GM13976 (cell line): ENCODE measurements at places on chromosomes 4 and X.

- DNase-seq: peak; percentile 89
These were observed at the start of gene MSX1 for GRCh38 chr4:4859325-4859798. MSX1 (plus strand) TSS chr4:4859665; CDS start chr4:4859900, 235 bp downstream.

GRCh38 chrX:19964017-19964710 is 26.7 kb downstream of the BCLAF3 start:
- DNase-seq: peak; percentile 28

- no peak for DNase-seq
These were observed 100.8 kb downstream of the REPS2 start for GRCh38 chrX:17047224-17047623.

GRCh38 chr4:102420563-102421398 is 75.5 kb upstream of the SLC39A8 start:
- no peak for DNase-seq

DNA sequence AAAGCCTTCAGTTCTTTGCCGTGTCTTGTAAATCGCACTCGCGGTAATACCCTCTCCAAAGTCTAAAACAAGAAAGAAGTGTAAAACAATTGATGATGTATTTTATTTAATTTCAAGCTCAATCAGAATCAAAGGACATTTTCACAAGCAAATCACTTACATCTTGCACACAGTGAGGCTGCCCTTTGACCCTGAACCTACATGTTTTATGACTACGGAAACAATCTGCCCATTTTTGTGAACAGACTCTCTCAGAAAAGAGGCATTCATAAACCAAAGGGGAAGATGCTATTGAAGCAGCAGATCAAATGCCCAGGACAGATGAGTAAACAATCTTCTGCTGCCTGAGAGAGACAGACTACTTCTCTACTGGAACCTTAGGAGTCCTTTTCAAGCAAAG is 76.0 kb upstream of the DDX60 start:
- DNase-seq: no peak

GRCh38 chr4:158996669-158997074 is 106.2 kb upstream of the RAPGEF2 start:
- no peak for DNase-seq

DNA sequence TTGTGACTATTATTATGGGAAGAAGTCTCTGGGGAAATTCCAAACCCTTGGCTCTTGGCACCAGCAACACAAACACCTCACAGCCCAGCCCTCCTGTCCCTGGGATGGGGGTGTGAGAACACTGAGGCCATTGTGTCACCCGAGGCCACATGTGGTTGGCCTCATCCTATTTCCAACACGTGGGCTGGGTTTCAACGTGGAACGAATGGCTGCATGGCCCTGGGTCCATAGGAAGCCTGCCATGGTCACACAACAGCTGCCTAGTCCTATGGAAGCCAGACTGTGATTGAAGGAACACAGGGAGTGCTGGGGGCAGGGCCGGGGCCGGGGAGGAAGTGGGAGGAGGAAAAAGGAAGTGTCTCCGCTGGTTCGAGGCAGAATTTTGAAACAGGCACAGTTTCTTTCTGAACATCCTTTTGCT is 10.0 kb downstream of the CLCN4 start:
- DNase-seq: no peak

GRCh38 chrX:20968996-20969395 is 405.2 kb upstream of the CNKSR2 start:
- no peak for DNase-seq

DNA sequence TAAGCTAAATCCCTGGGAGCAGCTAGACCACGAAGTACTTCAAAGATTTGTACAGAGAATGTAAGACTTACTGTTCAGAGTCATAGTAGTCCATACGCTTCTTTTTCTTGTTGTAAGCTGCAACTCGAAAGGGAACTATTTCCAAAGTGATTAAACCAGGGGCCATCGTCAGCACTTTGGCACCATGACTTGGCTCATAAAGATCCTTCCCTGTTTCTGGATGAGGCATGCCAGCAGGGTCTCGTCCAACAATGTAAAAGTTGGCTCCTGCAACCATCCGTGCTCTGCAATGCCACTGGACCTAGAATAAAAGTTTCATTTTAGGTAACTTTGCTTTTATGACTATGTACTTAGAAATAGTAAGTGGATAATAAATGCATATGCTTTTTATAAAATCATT is 88.5 kb downstream of the PAPSS1 start:
- DNase-seq: no peak

DNA sequence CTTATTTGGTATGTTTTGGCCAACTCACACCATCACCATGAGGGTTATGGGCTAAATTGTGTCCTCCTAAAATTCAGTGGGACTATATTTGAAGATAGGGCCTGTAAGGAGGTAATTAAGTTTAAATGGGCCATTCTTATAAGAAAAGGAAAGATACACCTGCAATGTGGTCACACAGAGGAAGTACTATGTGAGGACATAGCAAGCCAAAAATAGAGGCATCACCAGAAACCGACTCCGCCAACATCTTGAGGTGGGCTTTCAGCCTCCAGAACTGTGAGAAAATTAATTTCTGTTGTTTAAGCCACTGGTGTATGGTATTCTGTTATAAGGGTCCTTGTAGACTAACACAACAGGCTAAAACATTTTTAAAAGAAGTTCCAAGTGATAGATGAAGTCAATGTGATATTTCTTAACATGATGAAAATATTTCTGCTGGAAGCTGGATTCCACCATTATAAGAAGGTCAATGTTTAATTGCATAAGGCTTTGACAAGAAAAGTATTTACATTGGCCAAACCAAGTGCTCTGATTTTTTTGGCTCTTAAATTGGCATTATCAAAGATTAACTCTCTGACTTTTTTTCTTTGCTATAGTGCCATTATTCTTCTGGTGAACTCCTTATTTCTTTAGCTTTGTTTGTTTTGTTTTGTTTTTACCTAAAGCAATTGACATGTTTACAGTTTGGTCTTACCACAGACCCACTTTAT is 540.9 kb downstream of the PPARGC1A start:
- DNase-seq: no peak

DNA sequence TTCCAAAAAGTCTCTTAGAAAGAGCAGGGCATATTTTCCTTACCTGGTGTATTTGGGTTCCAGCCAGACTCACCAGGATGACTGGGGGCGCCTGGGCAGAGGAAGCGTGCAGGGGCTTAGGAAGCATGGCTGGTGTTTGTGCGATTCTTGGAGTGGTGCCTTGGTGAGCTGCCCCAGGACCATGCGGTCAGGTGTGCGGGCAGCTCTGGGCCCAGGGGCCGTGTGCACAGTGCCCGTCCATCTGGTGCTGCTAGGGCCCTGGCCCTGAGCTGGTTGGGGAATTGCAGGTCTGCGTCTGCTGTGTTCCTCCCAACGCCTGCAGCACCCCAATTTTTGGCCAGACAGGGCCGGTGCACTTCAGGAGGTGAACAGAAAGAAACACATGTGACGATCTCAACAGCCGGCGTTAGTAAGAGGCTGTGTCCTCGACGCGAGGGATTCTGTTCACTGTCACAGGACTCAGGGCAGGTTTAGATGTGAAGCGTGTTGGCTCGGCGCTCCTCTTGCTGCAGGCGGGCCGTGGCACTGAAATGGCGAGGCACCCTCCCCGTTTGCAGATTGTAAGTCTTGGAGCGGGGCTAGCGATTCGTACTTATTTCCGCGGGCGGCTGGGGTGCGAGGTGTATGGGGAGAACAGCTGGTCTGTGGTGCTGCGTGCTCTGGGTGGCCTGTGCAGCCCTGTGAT is 15.2 kb downstream of the RGS12 start:
- no peak for DNase-seq

DNA sequence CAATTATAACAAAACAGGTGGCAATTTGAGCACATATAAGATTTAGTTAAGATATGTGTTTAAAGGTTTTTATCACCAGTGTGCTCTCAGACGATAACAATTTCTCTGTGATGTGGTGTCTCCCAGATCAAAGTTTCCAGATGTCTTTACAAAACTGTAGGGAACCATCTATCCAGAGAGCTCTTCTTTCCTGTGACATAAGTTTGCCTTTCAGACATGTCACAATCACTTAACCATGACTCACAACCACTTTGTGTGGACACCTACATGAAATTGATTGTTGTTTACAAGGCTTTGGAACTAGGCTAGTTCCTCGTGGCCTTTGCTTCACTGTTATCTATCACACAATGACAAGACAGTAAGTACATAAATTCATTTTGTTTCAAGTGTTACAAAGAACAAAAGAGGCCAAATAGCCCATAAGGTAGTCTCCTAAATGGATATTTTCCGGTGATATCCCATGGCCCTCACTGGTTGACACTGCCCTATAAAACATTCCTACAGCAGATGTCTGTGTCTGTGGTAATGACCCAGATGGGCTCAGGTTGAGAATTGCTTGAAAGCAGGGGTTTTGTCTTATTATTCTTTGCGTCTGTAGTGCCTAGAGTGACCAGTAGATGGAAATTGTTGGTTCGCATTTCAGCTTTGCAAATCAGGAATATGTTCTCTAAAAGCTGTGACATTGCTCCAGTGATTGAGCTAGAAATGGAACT is 297.8 kb upstream of the FAM241A start:
- no peak for DNase-seq

DNA sequence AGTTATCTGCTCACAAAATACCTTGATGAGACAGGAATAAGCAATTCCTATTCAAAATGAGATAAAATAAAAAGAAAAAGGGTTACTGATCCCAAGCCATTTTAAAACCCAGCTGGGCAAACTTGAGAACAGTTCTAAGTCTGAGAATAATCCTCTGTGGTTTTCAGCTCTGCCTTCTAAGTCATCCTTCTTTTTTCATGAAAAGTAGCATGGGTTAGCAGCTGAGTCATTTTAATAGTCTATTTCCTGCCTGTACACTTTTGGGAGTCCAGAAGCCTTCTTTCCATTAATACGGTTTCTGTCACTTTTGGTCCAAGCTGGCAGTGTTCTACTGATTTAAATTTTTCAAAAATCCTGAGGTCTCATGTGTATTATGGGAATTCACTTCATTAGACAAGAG is 374.3 kb downstream of the IQCM start:
- no peak for DNase-seq

DNA sequence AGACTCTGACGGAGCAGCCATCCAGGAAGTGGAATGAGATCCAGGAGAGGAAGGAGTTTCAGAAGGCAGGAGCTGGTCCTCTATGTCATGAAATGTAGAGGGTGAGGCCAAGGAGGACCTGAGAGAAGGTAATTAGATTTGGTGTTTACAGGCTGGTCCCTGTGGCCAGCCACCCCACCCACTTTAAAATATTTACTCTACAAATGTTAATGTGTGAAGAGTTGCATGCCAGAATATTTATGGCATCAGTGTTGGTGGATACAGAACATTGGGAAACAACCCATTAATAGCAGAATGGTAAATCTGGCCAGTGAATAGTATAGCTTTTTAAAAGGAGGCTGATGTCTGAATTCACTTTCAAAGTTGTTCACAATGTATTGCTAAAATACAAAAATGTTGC is 17.6 kb downstream of the TMEM164 start:
- DNase-seq: no peak

- DNase-seq: peak; percentile 55
These were observed 60.7 kb upstream of the ABCG2 start for GRCh38 chr4:88219099-88219498.

- no peak for DNase-seq
These were observed 44.7 kb upstream of the TET2 start for GRCh38 chr4:105102016-105102415.

- DNase-seq: no peak
These were observed 229.9 kb downstream of the FGF13 start for GRCh38 chrX:138481649-138482048.

DNA sequence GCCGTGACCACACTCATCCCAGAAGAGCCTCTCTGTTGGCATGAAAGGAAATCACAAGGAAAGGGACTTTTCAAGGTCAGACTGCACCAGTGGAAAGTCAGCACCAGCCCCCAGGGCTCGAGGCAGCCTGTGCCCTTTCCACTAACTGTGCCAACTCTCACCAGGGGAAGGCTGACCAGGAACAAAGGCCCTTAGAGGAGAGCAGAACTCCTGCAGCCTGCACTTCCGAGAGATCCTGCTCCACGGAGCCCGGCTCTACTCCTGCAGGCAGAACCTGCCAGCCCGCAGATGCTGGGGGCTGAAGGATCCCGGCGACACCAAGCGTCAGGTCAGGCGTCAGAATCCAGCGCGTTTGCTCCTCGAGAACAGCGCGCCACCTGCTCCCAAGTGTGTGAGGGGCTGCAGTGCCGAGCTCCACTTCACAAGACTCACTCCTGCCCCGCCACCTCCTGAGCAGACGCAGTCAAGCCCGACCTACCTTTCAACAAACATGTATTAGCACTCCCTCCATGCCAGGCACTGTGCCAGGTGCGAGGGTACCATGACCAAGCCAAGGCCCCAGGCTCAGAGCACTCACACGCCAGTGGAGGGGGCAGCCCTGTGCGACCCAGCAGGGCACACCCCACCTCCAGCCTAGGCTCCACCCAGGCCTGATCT is 13.6 kb upstream of the HELT start:
- DNase-seq: no peak

DNA sequence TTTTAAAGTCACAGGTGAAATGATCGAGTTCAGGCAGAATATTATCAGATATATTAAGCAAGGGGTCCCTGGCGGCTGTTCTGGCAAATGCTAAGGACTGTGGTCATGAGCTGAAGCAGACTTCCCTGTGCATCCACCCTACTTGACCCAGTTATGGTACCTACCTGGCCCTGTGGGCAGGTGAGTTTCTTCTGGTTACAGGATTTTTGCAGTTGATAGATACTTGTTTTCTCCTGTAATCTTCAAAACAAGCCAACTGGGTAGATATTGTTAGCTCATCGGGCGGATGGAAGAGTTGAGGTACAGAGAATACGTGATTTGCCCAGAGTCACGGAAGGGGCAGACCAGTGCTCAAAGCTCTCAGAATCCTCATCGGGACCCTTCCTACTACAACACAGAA is 18.5 kb upstream of the PROM1 start:
- DNase-seq: no peak

GRCh38 chrX:51892921-51893745 is at the start of gene MAGED1:
MAGED1 (plus strand) TSS chrX:51893623; CDS start chrX:51894305, 682 bp downstream.
- DNase-seq: peak; percentile 79

DNA sequence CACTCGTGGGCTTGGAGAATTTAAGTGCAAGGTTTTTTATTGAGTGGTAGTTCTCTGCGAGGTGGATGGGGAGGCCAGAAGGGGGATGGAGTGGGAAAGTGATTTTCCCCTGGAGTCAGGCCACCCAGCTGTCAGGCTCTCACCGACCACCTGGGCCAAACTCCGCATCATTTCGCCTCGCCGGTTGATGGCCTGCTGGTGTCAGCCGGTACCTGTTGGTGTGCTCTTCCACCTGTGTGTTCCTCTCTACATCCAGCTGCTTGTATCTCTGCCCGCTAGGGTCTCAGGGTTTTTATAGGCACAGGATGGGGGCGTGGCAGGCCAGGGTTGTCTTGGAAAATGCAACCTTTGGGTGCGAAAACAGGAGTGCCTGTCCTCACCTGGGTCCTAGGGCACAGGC is 200.9 kb downstream of the DACH2 start:
- DNase-seq: no peak
